ENCODE measurements at places on chromosomes 3 and 15.

- no peak for DNase-seq
Measured at GRCh38 chr15:55357774-55358173, 38.8 kb downstream of the PIGB start.

- DNase-seq: no peak
Measured at GRCh38 chr15:48647962-48648361, 2.5 kb upstream of the FBN1 start.

DNA sequence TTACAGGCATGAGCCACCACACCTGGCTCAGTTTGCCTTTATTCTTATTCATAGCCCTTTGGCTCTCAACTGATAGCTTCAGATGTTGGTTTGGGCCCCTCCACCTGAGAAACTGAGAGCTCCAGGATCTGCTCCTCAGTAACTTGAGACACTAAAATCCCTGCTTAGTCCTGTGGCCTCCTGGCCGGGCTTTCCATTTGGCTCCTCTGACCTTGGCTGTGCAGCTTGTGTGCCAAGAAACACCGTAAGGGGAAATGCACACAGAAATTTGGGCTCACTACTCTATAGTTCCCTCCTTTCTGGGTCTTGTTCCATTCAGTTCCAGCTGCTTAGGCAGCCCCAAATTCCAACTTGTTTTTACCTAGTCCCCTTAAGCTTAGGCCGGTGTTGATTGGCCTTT is 24.9 kb downstream of the NIPA2 start:
- DNase-seq: no peak

DNA sequence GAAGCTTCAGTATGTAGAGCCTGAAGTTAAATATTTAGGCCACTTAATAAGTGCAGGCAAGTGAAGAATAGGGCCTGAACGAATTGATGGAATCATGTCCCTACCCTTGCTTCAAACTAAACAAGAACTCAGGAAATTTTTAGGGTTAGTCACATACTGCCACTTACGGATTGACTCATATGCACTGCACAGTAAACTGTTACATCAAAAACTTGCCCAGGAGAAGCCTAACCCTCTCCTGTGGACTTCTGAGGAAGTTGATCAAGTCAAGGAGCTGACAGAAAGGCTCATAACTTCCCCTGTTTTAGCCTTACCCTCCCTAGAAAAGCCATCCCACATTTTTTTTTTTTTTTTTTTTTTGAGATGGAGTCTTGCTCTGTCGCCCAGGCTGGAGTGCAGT is 20.6 kb upstream of the KBTBD12 start:
- DNase-seq: no peak

Data from GM12892 (cell line).